ENCODE measurements at places on chromosomes 3 and 15. TPM values are rescaled to one million over a fixed set of nuclear protein-coding genes. Genes with fewer than 3 reads are reported as not detected.

Gene CACNA2D2
- total RNA-seq = 0.17 TPM

- no peak for DNase-seq
Measured at GRCh38 chr15:95377258-95377852, 953.1 kb upstream of the NR2F2 start.

- peak; percentile 53 for DNase-seq
Measured at GRCh38 chr15:75840659-75841058, 2.6 kb upstream of the UBE2Q2 start.

GRCh38 chr3:186642014-186642413, 1.8 kb downstream of the FETUB start:
- no peak for DNase-seq

DNA sequence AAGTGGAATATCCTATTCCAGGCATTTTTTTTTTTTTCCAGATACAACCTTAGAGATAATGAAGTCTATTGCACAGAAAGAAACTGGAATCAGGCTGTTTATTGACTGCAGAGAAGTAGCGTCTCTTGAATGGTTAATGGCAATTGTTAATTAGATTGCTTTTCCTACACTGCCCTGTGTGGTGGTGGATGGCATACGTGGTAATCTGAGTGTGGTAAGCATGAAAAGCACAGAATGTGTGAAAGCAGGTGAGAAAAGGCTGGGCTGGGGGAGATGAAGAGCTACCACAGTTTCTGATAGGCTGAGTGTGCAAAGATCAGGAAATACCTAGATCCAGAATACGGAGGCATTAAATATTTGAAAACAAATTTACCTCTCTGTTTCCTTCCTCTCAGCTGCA, 486.3 kb upstream of the TBL1XR1 start:
- DNase-seq = no peak

DNA sequence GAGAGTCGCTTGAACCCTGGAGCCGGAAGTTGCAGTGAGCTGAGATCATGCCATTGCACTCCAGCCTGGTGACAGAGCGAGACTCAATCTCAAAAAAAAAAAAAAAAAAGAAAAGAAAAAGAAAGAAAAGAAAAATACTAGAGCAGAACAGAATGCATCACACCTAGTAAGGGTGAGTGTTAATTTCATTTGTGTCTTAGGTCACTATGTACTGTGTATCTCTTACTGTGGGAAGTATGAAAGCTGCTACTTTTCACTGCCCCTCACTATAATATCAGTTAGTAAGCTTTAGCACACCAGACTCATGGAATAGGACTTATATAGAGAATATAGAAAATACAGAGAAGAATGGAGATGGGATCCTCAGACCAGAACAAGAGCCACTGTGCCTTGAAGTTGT, 45.9 kb upstream of the RASA2 start:
- DNase-seq = no peak

DNA sequence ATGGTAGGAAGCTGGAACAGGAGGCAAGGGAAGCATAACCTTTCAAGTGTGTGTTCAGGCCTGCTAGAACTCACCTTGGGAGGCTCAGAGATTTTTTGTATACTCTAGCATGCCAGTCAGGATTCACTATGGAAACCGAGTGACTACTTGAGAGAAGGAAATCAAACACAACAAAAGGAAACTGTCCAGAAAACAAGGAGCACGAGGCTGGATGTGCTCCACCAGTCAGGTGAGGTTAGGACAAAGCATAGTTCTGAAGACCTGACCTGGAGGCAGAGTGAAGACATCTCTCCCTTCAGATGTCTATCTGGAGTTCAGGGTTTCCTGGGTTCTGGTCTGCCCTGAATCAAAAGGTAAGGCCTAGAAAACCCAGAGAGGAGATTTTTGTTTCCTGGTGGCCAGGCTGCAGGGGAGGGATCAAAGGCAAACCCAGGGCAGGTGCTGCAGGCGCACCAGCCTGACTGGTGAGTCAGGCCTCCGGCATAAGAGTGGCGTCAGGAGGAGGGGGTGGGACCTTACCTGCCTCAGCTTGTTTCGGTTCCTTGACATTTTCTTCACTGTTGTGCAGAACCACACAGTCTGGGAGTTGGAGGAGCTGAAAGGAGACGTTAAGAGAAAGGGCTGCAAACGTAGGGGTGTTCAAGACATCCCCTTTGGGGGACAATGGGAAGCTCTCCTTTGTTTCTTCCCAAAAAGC, 52.2 kb upstream of the OSBPL11 start:
- DNase-seq = peak; percentile 36

Gene SAMMSON
- total RNA-seq = not detected

- peak; percentile 42 for DNase-seq
Measured at GRCh38 chr3:160678292-160678842, 1.4 kb downstream of the ARL14 start.

DNA sequence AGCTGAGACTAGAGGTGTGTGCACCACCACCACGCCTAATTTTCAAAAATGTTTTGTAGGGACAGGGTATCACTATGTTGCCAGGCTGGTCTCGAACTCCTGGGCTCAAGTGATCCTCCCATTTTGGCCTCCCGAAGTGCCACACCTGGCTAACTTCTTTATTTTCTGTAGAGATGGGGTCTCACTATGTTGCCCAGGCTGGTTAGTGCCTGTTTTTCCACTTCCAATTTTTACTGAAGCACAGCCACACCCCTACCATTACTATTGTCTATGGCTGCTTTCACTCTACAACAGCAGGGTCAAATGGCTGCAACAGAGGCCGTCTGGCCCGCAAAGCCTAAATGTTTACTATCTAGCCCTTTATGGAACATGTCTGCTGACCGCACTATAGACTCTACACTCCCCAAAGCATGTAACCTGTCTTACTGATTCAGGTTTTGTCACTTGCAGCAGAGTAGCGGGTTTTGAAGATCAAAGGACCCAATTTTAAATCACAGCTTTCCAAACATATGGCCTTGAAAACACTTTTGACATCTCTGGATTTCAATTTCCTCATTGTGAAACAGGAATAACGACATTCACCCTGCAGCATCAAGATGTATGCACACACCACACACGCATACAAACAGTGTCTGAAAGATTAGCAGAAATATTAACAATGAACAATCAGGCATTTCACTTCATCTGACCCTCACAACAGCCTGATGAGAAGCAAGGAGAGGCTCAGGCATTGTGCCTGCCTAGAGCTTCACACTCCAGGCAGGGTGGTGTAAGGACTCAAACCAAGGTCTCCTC, 46.1 kb downstream of the SCAP start:
- no peak for DNase-seq

Data from renal cortical epithelial cell (primary cell).